ENCODE measurements at places on chromosomes 12 and 14.

- DNase-seq: no peak
These were observed 4.7 kb upstream of the RHOF start for GRCh38 chr12:121797937-121798786.

DNA sequence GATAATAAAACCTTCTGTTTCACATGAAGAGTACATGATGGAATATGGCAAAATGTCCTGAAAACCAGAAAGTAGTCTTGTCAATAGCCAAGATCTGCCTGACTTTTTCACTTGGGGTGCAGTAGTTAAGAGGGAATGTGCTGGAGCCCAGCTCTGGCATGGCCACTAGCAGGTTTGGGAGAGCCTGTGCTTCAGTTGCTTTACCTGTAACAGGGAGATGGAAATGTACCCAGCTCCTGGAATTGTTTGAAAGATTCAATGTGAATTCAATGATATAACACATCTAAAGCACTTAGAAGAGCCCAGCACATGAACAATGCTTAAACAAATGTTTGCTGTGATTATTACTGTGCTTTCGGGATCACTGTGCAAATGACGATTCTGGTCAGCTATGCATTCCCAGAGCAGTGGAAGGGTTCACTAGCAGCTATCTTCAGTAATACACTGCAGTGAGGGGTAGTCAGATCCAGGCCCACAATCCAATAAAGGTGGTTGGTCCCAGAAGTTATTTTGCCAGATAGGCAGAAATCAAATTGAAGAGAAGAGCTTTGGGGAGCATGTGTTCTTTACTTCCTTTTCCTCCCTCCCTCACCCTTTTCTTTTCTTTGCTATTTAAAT is 224.9 kb downstream of the APAF1 start:
- no peak for DNase-seq

DNA sequence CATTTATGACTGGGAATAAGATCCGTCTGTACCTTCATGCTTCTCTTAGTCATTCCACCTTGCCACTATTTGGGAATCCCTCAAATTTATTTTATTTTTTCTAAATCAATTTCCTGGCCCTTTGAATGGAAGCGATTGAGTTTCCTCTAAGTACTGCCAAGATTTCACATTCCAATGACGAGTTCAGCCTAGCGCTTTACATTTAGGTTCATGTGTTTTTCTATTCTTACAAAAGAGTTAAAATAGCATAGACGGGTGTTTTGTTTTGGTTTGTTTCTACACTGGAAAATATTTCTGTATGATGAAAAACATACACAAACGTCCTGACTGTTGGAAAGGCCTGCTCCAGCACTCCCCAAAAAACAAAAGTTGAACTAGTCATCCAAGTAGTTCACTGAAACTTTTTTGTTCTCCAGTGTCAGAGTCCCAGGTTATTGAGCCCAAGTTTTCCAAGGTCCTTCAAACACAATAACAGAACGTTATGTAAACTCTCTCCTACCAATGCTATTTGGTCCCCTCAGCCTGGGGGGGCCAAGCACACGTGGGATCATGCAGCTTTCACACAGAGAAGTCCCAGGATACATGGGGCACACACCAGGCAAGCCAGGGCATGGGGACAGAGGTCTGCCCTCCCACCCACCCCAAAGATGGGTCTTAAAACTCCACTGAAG is 74.8 kb upstream of the FOXN3 start:
- no peak for DNase-seq

DNA sequence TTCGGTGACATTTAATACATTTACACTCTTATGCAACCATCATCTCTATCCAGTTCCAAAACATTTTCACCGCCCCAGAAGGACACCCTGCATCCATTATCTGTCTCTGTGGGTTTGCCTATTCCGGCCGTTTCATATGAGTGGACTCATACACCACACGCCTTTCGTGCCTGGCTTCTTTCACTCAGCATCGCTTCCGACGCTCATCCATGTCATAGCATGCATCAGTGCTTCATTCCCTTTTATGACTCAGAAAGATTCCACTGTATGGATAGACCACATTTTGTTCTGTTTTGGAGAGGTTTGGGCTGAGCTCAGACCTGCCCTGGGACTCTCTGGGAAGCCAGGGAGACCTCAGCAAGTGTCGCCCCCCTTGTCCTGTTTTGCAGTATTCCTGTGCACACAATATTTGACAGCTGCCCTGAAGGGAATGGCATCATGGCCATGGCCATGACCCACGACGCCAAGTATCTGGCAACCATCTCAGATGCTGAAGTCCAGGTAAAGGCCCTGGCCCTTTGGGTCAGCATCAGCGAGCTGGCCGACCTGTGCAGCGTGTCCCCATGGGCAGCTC is 23.8 kb downstream of the CFAP251 start:
- no peak for DNase-seq

GRCh38 chr12:97748298-97748697 is 285.7 kb downstream of the RMST start:
- no peak for DNase-seq

- DNase-seq: no peak
These were observed 28.9 kb downstream of the BCL11B start for GRCh38 chr14:99242816-99243721.

- DNase-seq: no peak
These were observed 77.4 kb downstream of the RIN3 start for GRCh38 chr14:92590941-92591340.

DNA sequence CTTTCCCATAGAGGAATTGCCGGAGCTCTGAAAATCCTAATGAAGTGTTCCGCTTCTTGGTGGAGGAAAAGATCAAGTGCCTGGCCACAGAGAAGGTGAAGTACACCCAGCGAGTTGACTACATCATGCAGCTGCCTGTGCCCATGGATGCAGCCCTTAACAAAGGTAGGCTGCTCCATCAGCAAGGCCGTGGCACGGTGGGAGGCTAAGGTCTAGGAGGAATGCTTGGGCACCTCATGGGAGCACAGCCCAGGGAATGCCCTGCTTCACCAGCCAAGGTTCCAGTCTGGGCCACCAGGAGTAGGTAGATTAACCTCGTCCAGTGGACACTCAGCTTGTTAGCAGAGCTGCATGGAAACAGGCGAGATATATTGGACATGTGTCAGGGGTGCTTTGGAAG is 6.4 kb upstream of the TPI1 start:
- no peak for DNase-seq

- no peak for DNase-seq
These were observed 14.9 kb downstream of the SLC7A7 start for GRCh38 chr14:22800346-22800745.

DNA sequence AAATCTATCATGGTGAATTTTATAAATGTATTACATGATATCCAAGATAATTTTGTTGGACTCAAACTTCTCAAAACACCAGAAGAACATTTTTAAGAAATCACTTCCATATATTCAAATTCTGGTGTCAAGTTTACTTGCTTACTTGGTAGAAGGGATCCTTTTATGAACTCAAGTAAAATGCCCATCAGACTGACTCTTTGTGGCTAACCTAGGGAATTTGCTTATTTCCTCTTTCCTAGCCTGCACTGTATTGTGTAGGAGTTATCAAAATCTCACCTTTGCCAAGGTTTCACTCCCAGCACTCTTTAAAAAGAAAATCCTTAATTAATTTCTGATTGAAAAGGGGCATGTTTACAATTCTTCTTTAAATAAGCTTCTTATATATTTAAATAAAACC is 196.5 kb downstream of the DUSP6 start:
- no peak for DNase-seq

DNA sequence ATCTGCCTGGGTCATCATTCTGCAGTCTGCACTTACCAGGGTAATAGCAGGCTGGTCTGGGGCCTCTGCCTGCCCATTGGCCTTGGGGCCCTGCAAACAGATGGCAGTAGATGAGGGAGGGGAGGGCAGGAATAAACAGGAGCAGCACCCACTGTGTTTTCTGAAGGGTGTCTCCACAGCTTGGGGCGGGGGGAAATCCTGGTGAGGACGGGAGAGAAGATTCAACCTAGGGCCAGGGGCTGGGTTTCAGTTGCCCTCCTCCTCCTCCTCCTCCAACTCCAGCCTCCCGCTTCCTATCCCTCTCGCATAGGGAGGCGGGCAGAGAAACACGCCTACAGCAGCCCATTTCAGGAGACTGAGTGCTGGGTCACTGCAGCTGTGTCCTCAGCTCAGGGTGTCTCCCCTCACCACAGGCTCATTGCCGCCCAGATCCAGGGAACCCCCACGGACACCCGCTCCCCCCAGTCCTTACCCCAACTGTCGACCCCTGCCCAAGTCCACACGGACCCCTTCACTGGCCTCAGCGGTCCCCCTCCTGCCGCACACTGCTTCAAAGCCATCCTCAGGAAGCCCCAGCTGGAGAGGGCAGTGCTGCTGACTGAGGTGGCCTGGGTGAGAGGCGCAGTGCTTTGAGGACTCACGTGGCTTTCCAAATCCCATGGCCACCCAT is 9.1 kb upstream of the KRT80 start:
- no peak for DNase-seq

DNA sequence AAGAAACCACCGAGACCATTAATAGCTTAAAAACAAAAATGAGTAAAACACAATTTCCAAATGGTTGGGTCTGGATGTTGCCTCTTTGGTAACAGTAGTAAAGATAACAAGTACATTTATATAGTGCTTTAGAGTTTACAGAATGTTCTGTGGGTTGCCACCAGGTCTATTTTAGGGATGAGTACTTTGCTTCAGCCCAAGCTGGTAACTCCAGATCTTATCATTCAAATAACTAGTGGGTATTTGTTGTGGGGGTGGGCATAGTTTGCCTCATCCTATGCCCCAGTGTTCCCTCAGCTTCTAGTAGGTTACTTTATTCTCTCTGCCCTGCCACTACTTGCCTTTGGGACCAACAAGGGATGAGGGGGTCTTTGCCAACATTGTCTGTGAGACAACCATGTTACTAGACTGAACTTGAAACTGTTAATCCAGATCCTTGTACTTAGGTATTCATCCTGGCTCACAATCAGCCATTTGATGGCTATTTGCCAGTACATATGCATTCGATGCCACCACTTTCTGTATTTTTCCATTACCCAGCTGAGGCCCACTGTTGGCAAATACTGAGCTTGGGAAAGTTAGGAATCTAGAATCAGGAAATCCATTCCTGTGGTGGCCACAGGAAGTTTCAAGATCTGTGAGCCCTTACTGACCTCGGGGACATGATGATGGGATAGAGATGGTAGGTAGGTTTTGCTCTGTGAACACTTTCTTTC is 17.6 kb upstream of the AKAP6 start:
- DNase-seq: no peak

GRCh38 chr12:6306151-6306550 is 4.3 kb upstream of the PLEKHG6 start:
- DNase-seq: no peak

GRCh38 chr12:52992699-52993557 is 13.3 kb upstream of the EIF4B start:
- peak; percentile 41 for DNase-seq

- DNase-seq: no peak
These were observed 30.2 kb downstream of the BEGAIN start for GRCh38 chr14:100556936-100557505.

- DNase-seq: no peak
These were observed 37.0 kb downstream of the APPL2 start for GRCh38 chr12:105198961-105199360.

DNA sequence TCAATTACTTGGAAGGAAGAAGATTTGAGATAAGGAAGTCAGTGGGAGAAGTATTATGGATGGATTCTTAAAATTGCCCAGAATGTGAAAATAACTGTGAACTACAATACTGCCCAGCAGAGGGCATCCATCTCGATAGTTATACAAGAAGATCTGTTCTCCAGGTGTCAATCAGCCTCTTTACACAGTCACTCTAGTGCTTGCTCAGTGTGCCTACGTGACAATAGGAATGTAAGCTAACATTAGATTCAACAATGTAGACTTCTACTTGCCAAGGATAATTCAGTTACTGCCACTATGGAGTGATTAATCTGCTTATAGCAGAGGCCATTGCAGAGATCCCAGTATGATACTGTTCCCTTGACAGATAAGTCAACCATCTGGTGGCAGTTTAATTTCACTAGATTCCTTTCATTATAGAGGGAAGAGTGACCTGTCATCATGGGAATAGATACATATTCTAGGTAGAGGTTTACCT is 10.6 kb upstream of the MAP4K5 start:
- DNase-seq: peak; percentile 51

DNA sequence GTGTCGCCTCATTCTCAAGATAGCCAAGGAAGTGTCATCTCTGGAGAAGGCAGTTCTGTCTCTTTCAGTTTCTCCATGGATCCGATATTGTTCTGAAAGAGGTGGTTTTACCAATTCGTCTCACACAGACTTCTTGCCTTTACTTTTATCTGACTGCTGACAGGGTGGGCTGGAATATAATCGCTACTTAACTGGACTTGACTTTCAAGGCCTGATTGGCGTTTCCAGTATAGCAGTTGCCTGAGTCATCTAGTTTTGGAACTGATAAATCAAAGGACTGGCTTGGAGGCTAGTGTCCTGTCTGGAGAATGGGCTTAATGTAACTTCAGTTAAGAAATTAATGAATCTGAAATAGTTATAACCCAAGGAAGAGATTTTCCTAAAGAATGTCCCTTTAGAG is 21.6 kb downstream of the PRKCH start:
- DNase-seq: no peak

GRCh38 chr14:55026441-55026792 is 482 bp downstream of the WDHD1 start:
- no peak for DNase-seq

DNA sequence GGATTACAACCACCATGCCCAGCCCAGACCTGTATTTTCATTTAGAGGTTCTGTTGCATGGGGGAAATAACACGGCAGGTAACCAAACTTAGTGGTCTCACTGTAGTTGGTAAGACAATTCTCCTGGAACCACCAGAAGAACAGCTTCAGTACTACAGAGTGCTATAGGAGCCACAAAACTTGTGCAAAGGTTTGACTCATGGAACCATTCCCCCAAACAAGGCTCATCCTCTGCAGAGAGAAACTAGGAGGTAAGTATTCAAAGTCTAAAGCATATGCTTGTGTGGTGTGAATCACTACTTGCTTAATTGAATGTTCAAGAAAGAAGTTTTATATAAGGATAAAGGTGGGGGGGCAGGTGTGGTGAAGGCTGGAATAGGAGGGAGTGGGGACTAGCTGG is 58.7 kb downstream of the GNS start:
- DNase-seq: no peak

GRCh38 chr12:65335021-65335714 is 56.7 kb downstream of the MSRB3 start:
- DNase-seq: peak; percentile 90

DNA sequence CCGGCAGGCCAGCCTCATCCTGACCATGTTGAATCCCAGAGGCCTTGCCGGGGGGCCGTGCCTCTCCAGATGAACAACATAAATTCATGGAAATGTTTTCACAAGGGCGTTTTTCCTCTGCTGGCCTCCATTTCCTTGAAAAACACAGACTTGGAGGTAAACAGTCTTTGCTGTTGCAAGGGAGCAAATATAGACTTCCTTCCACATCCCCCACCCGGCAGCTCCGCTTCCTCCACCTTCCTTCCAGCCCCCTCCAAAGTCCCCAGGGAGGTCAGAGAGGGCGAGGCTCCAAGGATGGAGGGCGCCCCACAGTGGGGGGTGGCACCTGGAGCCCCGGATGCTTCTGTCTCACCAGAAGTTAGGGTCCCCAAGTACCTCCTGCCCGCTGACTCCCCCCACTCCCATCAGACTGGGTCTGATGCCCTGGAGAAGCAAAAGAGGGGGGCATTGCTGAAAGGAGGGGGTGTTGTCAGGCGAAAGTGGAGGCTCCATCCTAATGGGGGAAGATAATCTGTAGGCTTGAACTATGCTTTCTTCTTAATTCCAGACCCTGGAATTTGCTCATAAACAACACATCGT is 31.1 kb downstream of the CALM1 start:
- DNase-seq: no peak
